ENCODE measurements at places on chromosomes 4 and X.

DNA sequence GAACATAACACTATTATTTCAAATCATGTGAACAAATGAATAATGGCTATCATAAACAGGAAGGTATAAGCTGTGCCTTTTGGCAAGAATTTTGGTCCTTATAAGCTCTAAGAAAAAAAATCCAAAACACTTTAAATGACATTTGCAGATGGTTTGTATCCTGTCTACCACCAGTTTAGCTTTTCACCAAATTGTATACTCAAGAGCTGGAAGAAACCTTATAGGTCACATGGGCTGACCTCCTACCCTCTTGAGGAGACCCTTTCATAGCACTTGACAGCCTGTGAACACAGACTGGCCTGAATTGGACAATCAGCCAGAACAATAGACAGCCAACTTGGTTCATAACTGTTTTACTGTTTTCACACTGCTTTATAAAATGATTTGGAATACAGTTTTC lies 24.3 kb downstream of the USP26 start:
- DNase-seq, result no peak

- DNase-seq, result no peak
These were observed 1651.9 kb downstream of the C4orf33 start for GRCh38 chr4:130747842-130748241.

- DNase-seq, result no peak
These were observed 1.1 kb downstream of the CT47C1 start for GRCh38 chrX:119073911-119074310.

DNA sequence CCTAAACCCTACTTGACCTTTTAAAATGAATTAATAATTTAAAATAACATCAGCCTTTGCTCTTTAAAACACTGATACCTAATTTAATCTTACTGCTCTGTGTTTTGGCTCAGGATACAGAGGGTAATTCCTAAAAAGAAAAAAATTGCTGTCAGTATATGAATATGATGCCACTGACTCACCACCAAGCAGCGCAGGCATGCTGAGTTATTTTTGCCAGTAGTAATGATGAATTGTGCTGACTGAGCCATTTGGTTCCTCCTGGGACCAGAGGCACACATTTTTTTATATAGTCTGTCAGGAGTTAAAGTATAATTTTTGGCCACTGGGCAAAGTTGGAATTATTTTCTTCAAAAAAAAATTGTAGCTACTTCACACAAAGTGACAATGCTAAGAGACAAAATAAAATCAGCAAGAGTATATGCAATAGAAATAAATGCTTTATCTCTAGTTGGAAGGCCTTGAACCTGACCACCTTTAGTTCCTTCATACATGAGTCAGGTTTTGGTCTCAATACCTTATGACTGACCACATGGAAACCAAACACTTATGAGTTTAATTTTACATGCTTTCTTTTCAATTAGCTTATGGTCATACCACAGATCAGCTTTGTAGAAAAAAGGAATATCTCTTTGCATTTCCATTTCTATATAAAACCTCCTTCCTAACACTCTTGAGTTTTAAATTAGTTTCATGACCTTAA lies 115.1 kb downstream of the PPP3CA start:
- no peak for DNase-seq

GRCh38 chrX:41085512-41085877 lies 250 bp downstream of the USP9X start:
- peak; percentile 63 for DNase-seq
